Activated naive CD8-positive, alpha-beta T cell treated with anti-CD3 and anti-CD28 coated beads, Interleukin-2, amount 10 ng/mL, durations not matched to agents 7 days and 5 days (primary cell): ENCODE measurements at places on chromosomes 13 and 19. TPM values are rescaled to one million over a fixed set of nuclear protein-coding genes. Genes with fewer than 3 reads are reported as not detected.
A peak's percentile ranks its signal among the peaks of the same experiment; 100 is the strongest.

Gene CPT1C
- 2.1 TPM for total RNA-seq

Gene BRCA2
- 26.7 TPM for total RNA-seq

Gene LAIR1
- 75.0 TPM for total RNA-seq

Gene THSD8
- 10.8 TPM for total RNA-seq

- no peak overlapping the region for H3K4me3 ChIP-seq
- no peak for DNase-seq
- peaks cover 13% of the 10 kb centered on the region for H3K27me3 ChIP-seq
- H3K4me1 ChIP-seq = no peaks in the 10 kb centered on the region
- H3K27ac ChIP-seq = no peak overlapping the region
These were observed 9.4 kb upstream of the SPART start for GRCh38 chr13:36355632-36356031.

DNA sequence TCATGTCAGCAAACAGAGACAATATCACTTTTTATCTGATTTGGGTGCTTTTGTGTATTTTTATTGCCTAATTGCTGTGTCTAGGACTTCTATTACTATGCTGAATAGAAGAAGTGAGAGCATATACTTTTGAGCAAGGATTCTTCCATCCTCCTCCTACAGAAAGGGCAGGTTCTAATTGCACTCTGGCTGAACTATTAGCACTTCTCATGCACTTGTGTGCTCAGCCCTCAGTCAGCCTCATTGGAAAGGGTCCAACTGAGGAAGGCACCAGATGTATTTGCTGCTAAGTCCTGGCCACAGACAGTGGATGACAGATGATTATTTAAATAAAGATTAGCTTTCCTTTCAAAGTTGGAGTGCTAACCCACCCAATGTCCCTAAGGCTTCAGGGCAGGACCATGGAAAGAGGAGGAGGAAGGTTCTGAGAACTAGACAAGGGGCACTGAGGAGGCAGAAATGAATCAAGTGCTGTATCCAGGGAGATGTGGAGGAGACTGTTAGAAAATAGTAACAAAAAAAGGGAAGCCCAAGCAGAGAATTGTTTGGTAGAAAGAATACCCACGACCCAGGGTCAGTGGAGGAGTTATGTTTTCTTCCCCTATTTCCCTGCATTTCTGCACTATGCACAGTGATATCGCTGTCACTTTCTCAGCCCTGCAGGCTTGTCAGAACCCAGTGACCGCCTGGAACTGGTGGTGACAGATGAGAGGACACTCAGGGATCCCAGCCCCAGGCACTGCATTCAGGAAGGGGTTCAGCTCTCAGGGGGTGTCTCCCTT, 8.0 kb downstream of the LILRB4 start:
- peaks cover 4% of the 10 kb centered on the region for H3K4me1 ChIP-seq
- H3K36me3 ChIP-seq = no peaks in the 10 kb centered on the region
- H3K4me3 ChIP-seq = no peak overlapping the region
- no peak overlapping the region for H3K27ac ChIP-seq
- H3K27me3 ChIP-seq = peaks cover 6% of the 10 kb centered on the region

- no peak for DNase-seq
- peaks cover 8% of the 10 kb centered on the region for H3K36me3 ChIP-seq
- H3K27ac ChIP-seq = peak overlapping the region; percentile 73
These were observed 45.8 kb downstream of the LRCH1 start for GRCh38 chr13:46598820-46599180.

DNA sequence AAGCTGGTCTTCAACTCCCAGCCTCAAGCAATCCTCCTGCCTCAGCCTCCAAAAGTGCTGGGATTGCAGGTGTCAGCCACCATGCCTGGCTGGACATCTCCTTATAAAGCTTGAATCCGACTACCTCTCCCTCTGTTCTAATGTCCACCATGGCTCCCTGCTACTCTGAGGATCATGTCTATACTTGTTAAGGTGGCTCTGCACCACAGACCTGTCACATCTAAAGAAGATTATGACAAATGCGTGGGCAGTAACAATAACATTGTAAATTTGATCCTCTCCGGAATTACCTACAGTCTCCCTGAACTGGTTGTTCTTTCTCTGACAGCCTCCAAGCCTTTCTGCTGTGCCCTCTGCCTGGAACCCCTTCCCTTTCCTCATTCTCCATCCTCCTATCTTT, 1.8 kb downstream of the NXNL1 start:
- peaks cover 30% of the 10 kb centered on the region for H3K27me3 ChIP-seq
- no peaks in the 10 kb centered on the region for H3K36me3 ChIP-seq
- no peak overlapping the region for H3K27ac ChIP-seq
- no peak overlapping the region for H3K4me3 ChIP-seq
- no peak for DNase-seq

DNA sequence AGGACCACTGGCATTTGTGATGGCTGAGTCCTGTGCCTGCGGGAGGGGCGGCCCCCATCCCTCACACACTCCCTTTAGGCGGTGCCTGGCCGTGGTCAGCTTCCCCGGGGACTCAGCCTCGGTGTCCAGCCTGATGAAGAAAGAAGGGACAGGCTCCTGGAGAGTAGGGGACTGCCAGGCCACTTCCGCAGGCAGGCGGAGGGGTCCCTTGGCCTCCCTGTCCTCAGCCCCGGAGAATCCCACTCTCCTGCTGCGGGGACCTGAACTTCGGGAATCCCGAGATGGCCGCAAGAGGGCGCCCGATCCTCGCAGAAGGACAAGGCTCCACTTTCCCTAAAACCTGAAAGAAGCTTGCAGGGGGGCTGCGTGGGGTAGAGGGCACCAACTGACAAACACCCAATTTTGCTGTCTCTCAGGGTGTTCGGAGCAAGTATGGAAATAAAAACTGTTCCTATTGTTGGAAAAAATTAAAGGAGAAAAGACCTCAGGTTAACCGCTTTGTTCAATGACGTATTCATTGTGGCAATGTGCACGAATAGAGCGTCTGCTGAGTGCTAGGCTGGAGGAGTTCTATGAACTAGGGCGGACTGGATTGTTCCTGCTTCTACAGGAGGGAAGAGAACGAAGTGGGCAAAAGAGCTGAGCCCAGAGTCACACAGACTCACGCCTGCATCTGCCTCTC, 297.3 kb downstream of the ZNF536 start:
- H3K4me1 ChIP-seq = no peaks in the 10 kb centered on the region
- H3K27me3 ChIP-seq = peaks cover 2% of the 10 kb centered on the region
- no peaks in the 10 kb centered on the region for H3K36me3 ChIP-seq
- peak; percentile 66 for DNase-seq
- H3K27ac ChIP-seq = no peak overlapping the region
